ENCODE measurements at places on chromosomes 3 and 15.

- DNase-seq: no peak
Observed at GRCh38 chr15:56719774-56720555, 13.3 kb downstream of the ZNF280D start.

- no peak for DNase-seq
Observed at GRCh38 chr15:75230016-75230343, 28.2 kb upstream of the GOLGA6C start.

DNA sequence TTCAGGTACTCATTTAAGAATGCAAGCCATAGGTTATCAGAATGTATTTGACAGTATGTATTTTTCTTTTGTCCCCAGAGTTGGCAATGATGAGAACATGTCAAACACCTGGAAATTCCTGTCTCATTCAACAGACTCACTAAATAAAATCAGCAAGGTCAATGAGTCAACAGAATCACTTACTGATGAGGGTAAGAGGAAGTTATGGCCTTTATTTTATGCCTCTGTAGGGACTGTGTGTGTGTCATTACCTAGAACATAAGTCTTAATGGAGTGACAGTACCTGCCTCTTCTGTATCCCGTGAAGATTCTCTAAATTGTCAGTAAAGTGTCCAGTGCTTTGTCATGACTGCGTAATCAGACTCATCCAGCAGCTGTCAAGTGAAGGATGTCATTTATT is 77.5 kb downstream of the KLHL25 start:
- DNase-seq: no peak

DNA sequence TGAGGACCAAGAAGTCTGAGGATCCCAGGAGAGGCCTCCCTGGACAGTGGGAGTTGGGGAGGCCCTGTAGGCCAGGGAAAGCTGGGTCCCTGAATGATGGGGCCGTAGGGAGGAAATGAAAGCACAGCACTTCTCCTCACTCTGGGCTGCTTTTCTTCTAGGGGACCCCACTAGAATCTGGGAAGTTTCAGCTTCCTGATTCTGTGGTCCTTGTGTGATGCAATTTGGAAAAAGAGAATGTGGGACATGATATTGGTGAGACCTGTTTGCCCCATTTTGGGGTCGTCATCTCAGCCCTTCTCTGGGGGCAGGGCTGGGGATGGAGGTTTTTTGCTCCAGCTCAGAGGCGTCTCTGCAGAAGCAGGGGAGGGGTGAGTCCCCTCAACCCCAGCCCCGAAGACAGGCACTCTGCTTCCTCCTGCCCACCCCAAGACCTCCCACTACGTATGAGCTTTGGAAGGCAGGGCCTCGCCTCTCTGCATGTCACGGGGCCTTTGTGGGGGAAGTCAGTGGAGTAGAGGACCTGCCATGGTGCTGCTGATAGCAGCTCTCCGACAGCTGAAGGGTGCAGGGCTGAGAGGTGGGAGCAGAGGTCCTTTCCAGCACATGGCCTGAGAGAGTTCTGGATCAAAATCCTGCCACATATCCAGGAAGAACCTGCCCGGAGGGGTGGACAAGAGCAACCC is 1.5 kb upstream of the SNX22 start:
- DNase-seq: no peak

GRCh38 chr15:101169495-101170071 is 82.3 kb downstream of the CHSY1 start:
- no peak for DNase-seq

DNA sequence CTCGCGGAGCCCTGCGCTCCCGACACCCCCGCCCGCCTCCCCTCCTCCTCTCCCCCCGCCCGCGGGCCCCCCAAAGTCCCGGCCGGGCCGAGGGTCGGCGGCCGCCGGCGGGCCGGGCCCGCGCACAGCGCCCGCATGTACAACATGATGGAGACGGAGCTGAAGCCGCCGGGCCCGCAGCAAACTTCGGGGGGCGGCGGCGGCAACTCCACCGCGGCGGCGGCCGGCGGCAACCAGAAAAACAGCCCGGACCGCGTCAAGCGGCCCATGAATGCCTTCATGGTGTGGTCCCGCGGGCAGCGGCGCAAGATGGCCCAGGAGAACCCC is 464 bp downstream of the SOX2 start:
- DNase-seq: no peak

All from stimulated activated CD8-positive, alpha-beta memory T cell treated with anti-CD3 and anti-CD28 coated beads, Interleukin-4, amount 100 ng/mL, for 24 hours (primary cell).